Endodermal cell (in vitro differentiated cells): ENCODE measurements at places on chromosomes 1 and 21. TPM values are rescaled to one million over a fixed set of nuclear protein-coding genes. Genes with fewer than 3 reads are reported as not detected.

The FBXO42 gene
- total RNA-seq = 16.7 and 17.6 TPM in 2 replicates

The LAMC2 gene
- total RNA-seq = 2.7 to 3.5 TPM (median 2.8 TPM) in 3 replicates

- DNase-seq = no peak
- H3K27ac ChIP-seq = no peak overlapping the region
- H3K36me3 ChIP-seq = peaks cover 4% of the 10 kb centered on the region
- no peak overlapping the region for H3K4me3 ChIP-seq
These were observed 62.8 kb upstream of the SCCPDH start for GRCh38 chr1:246661451-246661850.

- H3K4me3 ChIP-seq = no peak overlapping the region
- no peak overlapping the region for H3K27ac ChIP-seq
- peaks cover 8% of the 10 kb centered on the region for H3K4me1 ChIP-seq
These were observed 6.0 kb upstream of the CAPN2 start for GRCh38 chr1:223706077-223706973.

DNA sequence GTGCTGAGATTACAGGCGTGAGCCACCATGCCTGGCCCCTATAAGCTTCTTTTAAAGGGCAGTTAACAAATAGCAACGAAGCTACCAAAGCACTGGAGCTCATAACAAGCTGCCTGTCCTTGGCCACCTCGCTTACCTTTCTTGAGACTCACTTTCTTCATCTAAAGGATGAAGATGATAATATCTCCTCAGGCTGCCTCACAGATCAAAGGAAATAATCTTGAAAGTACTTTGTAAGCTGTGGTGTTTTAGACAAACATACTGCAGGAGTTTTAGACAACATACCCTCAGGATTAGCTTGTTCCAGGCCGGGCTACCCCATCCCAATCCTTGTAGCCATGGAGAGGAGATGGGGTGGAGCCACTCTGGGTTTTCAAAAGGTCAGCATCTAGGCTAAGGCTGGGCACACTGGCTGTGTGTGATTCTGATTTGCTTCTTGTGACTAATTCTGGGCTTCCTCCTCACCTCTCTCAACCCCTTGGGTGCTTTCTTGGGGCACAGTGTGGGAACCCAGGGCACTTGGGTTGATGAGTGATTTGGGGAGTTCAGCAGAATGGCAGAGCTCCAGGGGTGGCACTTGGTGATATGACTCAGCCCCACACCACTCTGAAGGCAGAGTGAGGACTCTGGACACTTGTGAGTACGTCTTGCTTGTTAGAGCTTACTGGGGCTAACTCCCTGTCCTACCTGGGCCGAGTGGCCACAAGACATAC lies 5.2 kb downstream of the GPR25 start:
- peak; percentile 44 for DNase-seq
- no peak overlapping the region for H3K4me3 ChIP-seq
- H3K27ac ChIP-seq = no peak overlapping the region
- no peaks in the 10 kb centered on the region for H3K4me1 ChIP-seq
- no peaks in the 10 kb centered on the region for H3K36me3 ChIP-seq

- H3K4me3 ChIP-seq = no peak overlapping the region
- no peak overlapping the region for H3K27ac ChIP-seq
- peaks cover 17% of the 10 kb centered on the region for H3K27me3 ChIP-seq
- H3K4me1 ChIP-seq = peaks cover 11% of the 10 kb centered on the region
- no peaks in the 10 kb centered on the region for H3K36me3 ChIP-seq
- peak; percentile 36 for DNase-seq
These were observed 33.2 kb upstream of the BTG2 start for GRCh38 chr1:203271962-203272632.

DNA sequence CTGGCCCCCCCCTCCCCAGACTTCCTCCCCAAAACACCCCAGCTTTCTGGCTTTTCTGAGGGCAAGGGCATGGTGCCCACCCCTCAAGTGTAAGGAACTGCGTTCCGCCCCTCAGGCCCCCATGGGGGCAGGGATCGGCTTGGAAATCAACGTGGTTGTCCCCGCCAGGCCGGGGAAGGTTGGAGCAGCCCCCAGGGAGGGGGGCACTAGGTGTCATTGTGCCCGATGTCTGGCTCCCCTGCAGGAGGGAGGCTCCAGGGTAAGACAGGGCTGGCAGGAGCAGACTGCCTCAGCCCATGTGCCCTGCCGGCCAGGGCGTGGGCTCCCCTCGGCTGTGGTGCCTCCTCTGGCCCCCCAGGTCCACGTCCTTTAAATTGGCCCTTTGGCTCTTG lies 7.4 kb upstream of the TFAP2E start:
- peaks cover 17% of the 10 kb centered on the region for H3K36me3 ChIP-seq
- H3K4me1 ChIP-seq = peaks cover 4% of the 10 kb centered on the region
- H3K27me3 ChIP-seq = peaks cover 12% of the 10 kb centered on the region
- peak; percentile 30 for DNase-seq
- H3K4me3 ChIP-seq = no peak overlapping the region
- no peak overlapping the region for H3K27ac ChIP-seq

GRCh38 chr1:231122143-231122542 lies 39.7 kb upstream of the TRIM67 start:
- no peaks in the 10 kb centered on the region for H3K4me1 ChIP-seq
- DNase-seq = no peak
- no peak overlapping the region for H3K27ac ChIP-seq
- no peaks in the 10 kb centered on the region for H3K36me3 ChIP-seq

- DNase-seq = no peak
- H3K36me3 ChIP-seq = no peaks in the 10 kb centered on the region
- H3K4me3 ChIP-seq = no peak overlapping the region
- H3K27ac ChIP-seq = no peak overlapping the region
These were observed 10.3 kb downstream of the NPR1 start for GRCh38 chr1:153688736-153689328.

DNA sequence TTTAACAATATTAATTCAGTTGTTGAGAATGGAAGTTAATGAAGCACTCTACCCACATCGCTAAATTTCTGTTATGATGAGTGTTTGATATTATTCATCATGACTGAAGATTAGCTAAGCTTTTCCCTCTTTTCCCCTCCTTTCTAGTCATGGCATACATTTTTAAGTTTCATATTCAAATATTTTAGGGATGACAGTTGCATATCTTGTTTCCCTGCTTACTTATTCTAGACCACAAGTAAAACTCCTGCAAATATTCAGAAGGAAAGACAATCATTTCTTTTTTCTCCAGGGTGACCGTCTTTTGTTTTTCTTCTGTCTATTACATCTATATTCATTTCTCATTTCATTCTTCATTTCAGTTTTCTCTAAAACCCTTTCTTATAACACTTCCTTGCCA lies 906.0 kb downstream of the ADGRL2 start:
- no peak overlapping the region for H3K27ac ChIP-seq
- H3K4me1 ChIP-seq = no peaks in the 10 kb centered on the region
- H3K27me3 ChIP-seq = no peaks in the 10 kb centered on the region
- no peak overlapping the region for H3K4me3 ChIP-seq
